ENCODE measurements at places on chromosomes 2 and 18. TPM values are rescaled to one million over a fixed set of nuclear protein-coding genes. Genes with fewer than 3 reads are reported as not detected.

Gene BOLL
- total RNA-seq: 0.04 TPM

Gene SERPINB2
- not detected for total RNA-seq

GRCh38 chr2:239406316-239406995 is 5.6 kb upstream of the HDAC4 start:
- DNase-seq: no peak
- no peaks in the 10 kb centered on the region for H3K36me3 ChIP-seq
- H3K27me3 ChIP-seq: no peaks in the 10 kb centered on the region
- H3K4me1 ChIP-seq: peaks cover 7% of the 10 kb centered on the region

GRCh38 chr18:48663096-48663930 is 124.5 kb downstream of the CTIF start:
- H3K27ac ChIP-seq: no peak overlapping the region
- no peaks in the 10 kb centered on the region for H3K27me3 ChIP-seq
- DNase-seq: no peak

- H3K4me3 ChIP-seq: no peak overlapping the region
- peaks cover 31% of the 10 kb centered on the region for H3K4me1 ChIP-seq
- no peaks in the 10 kb centered on the region for H3K27me3 ChIP-seq
- no peak for DNase-seq
- no peak overlapping the region for H3K27ac ChIP-seq
Observed at GRCh38 chr18:49610022-49610445, 48.2 kb downstream of the LIPG start.

Gene SNTG2
- total RNA-seq: 56.0 TPM

Gene ZBTB7C
- total RNA-seq: 0.14 TPM

Gene DCC
- total RNA-seq: 0.70 TPM
